ENCODE measurements at places on chromosomes 4 and X.

DNA sequence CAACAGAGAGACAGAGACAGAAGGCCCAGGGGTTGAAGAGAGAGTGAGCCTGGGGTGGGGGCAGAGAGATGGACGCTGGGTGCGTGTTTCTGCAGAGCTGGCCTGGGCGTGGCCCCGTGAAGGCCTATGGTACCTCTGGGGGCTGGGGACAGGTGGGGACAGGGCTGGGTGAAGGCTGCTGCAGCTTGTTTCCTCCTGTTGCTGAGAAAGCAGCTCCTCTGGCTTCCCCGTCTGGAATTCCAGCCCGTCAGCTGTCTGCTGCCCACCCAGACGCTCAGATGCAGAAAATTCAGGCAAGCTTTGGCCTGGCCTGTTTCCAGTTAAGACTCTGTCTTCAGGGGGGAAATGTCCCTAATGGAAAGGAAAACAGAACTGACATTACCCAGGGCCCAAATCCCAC is 76.8 kb upstream of the PSAPL1 start:
- DNase-seq = no peak

- DNase-seq = peak; percentile 58
Observed at GRCh38 chr4:111689214-111689613, 456.0 kb upstream of the FAM241A start.

GRCh38 chr4:3044870-3045819 is 29.2 kb downstream of the HTT-AS start:
- peak; percentile 27 for DNase-seq

- DNase-seq = peak; percentile 10
Observed at GRCh38 chr4:112975567-112976355, 73.7 kb upstream of the ANK2 start.
